ENCODE measurements at places on chromosomes 5 and 9. TPM values are rescaled to one million over a fixed set of nuclear protein-coding genes. Genes with fewer than 3 reads are reported as not detected.
A peak's percentile ranks its signal among the peaks of the same experiment; 100 is the strongest.

- no peak for DNase-seq
Observed at GRCh38 chr5:141877356-141878185, 639 bp downstream of the PCDH1 start.

DNA sequence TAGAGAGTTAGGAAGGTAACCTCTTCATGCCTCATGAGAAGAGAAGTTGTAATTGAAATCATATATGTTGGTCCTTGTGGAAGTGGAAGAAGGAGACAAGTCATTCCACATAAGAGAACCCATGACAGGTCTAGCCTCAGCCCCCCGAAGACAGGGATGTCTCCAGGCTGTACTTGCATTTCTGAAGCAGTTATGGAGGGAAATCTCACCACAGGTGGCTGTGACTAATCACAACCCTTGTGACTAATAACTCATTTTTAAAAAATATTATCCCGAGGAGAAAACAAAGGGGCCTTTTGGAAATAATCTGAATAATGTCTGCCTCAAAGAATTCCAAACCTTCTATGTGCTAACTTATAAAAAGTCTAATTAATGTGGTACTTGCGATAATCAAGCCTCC is 262.1 kb upstream of the RPS23 start:
- DNase-seq = peak; percentile 33

- DNase-seq = no peak
Observed at GRCh38 chr5:101174981-101175380, 271.9 kb upstream of the ST8SIA4 start.

GRCh38 chr5:145917288-145917687 is 19.1 kb upstream of the SH3RF2 start:
- DNase-seq = no peak

- peak; percentile 40 for DNase-seq
Observed at GRCh38 chr5:100950985-100951384, 47.9 kb upstream of the ST8SIA4 start.

GRCh38 chr9:70477146-70477745 is 62.8 kb upstream of the KLF9 start:
- DNase-seq = peak; percentile 87

DNA sequence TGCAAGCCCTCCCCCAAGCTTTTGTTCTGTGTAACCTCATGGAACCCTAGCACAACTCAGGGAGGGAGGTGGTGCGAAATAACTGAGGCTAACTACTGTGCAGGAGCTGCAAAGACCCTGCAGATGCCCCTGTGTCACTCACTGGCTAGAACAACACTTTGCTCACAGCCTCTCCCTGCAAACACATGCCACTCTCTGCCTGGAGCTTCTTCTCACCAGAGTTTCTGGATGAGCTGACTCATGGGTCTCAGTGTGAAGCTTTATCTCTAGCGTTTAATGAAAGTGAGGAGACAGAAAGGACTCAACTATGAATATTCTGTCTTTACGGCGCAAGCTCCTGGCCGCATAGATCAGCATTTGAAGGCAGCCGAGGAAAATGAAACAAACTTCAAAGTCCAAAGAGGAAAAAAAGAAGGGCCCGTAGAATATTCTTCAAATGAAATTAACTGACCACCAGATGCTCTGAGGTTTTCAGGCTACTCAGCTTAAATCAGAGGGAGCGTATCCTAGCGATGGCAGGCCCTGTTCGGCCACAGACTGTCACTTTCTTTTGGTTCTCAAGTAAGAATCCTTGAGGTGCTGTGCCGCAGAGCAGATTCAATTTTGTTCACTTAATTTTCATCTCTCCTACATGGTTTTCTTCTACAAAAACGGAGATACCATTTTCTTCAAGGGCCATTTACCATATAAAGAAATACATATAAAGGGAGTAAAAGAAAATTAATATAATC is 77.7 kb upstream of the TAS2R1 start:
- no peak for DNase-seq

GRCh38 chr9:118529210-118529609 is 825.0 kb downstream of the TLR4 start:
- DNase-seq = peak; percentile 77

DNA sequence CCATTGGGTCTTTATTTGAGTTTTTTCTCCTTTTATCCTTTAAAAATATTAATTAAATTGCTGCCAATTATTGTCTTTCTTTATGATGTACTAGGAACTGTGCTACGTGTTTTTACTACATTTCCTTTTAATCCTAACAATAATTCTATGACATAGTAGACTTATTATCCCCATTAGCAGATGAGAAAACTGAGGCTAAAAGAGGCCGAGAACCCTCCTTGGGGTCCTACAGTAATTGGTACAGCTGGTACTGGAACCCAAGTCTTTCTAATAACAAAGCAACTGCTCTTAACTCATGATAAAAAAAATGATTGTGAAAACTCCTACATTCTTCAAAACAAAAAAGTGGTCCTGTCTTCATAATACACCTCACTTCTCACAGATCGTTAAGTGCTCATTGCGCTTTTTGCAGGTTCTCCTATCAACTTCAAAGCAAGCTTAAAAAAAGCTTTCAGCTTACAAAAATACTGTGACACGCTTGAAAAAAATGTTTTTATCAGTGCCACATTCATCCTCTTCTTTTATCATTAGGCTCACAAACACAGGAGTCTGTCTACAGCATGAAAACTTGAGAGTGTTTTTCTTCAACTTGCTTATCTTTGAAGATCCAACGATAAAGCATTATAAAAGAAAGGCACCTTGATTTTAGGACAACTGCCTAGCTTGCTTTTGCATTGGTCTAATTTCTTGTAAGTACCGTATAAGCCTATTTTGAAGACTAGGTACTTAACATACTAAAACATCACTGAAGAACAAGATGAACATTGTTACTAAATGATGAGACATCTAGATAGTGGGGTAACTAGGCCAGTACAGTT is 32.4 kb downstream of the FYB1 start:
- no peak for DNase-seq

DNA sequence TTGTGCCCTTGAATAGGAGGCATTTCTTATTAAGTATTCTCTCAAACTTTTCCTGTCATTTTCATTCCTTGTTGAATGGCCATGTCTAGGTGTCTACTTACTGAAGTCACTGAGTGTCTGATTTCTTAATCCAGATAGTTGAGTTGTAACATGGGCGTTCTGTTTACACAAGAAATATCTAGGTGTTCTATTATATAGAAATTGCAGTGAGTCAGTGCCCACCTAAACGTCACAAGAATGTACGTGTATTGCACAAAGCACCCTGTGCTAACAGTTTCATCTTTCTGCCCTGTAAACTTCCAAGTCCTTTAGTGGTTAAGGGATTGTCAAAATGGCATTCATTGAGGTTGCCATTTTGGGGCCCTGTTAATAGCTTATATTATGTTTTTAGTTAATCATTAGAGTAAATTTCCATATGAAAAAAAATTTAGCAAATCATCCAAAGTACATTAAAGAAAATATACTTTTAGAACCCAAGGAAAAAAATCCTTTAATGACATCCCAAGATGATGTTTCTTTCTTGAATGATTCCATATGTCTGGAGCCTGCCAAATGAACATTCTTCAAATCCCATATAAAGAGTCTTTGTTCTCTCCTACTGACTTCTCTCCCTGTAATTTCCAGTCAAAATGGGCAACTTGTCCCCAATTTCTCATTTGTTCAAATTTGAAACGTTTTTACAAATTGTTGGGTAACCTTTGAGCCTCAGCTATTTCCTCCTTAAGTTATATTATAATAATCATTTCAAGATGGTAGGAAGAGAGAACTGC is 114.2 kb downstream of the GOLPH3 start:
- DNase-seq = peak; percentile 74

DNA sequence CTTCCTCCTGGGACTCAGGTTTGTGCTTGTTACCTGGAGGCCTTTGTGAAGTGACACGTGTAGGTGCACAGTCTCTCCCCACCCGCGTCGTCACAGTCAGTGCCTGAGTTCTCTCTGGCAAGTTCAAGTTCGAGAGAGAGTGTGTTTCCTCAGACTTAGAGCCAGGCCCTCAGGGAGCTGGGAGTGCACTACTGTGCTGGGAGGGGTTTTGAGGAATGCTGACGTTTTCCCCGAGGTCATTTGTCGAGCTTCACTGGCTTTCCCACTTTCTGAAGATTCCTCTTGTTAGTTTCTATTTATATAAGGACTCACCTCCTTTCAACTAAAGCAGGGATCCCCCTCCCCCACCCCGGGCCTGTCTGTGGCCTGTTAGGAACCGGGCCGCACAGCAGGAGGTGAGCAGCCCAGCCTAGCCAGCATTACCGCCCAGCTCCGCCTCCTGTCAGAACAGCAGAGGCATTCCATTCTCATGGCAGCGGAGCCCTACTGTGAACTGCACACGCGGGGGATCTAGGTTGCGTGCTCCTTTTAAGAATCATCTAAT is 209.2 kb downstream of the DIRAS2 start:
- DNase-seq = peak; percentile 43

- peak; percentile 98 for DNase-seq
Observed at GRCh38 chr9:12813960-12814876, 39.4 kb downstream of the LURAP1L start.

DNA sequence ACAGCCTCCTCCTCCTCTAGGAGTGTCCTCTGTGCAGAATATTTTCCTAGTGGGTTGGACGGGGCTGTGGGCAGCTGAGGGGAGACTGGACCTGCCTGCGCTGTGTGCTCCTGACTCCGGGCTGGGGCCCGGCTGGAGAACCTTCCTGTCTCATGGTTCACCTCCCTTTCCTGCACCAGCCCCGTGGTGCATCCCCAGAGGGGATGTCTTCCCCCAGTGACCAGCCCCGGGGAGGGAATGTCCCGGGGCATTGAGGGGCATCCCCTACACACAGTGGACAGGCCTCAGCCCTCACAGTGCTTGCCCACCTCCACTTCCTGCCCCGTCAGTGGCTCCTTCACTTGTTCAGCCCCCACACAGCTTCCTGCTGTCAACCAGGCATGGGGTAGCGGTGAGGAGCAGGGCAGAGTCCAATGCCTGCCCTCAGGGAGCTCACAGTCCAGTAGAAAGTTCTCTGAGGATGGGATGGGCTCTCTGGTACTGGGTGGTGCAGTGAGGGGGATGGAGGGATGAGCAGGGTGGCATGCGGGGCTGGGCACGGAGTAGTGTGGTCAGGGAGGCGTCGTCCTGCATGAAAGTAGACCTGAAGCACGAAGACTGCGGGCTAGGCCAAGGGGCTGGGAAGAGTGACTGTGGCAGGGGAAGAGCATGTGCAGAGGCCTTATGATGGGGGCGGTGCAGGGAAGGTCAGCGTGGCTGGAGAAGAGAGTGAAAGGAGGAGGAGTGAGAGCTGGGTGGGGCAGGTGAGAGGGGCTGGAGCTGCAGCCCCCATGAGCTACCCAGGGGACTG is 52.1 kb upstream of the PITX1 start:
- no peak for DNase-seq

GRCh38 chr5:104172976-104173375 is 610.4 kb upstream of the NUDT12 start:
- no peak for DNase-seq

- no peak for DNase-seq
Observed at GRCh38 chr9:126378761-126379160, 52.1 kb downstream of the MVB12B start.

DNA sequence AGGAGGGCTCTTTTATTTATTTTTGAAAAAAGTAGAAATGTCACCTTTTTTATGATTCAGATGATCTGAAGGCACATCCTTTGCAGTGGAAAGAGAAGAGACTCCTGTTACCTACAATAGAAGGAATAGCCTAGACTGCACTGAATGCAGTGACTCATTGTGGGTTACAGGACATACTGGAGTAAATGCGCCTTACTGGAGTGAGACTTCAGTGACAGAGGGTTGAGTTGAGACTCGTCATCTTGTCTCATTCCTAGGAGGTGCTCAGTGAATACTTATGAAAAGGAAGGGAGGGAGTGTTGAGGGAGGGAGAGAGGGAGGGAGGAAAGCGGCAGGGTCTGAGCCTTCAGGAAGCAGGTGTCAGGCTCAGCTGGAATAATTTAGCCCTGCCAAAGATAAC is 25.2 kb downstream of the ANKRA2 start:
- DNase-seq = peak; percentile 94

- DNase-seq = no peak
Observed at GRCh38 chr9:88406051-88406450, 17.8 kb downstream of the SPIN1 start.

DNA sequence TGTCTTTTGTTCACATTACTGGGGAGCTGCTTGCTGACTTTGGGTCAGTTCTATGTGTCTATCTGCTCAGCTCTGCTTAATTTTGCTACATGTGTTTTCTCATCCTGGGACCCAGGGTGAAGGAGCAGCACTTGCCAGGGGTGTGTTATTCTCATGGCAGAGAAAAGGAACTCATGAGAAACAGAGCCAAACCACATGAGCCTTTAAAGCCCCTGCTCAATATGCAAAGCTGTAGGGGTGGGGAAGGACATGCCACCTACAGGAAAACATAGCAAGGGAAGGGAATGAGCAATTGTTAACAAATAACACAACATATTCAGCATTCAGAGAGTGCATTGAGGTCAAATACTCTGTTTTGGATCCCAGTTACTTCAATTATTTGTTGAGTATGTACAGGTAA is 290.9 kb downstream of the CDK5RAP2 start:
- no peak for DNase-seq

- no peak for DNase-seq
Observed at GRCh38 chr5:132267166-132267739, 9.8 kb downstream of the PDLIM4 start.

GRCh38 chr5:13785781-13786415 is 158.6 kb downstream of the DNAH5 start:
- DNase-seq = no peak

DNA sequence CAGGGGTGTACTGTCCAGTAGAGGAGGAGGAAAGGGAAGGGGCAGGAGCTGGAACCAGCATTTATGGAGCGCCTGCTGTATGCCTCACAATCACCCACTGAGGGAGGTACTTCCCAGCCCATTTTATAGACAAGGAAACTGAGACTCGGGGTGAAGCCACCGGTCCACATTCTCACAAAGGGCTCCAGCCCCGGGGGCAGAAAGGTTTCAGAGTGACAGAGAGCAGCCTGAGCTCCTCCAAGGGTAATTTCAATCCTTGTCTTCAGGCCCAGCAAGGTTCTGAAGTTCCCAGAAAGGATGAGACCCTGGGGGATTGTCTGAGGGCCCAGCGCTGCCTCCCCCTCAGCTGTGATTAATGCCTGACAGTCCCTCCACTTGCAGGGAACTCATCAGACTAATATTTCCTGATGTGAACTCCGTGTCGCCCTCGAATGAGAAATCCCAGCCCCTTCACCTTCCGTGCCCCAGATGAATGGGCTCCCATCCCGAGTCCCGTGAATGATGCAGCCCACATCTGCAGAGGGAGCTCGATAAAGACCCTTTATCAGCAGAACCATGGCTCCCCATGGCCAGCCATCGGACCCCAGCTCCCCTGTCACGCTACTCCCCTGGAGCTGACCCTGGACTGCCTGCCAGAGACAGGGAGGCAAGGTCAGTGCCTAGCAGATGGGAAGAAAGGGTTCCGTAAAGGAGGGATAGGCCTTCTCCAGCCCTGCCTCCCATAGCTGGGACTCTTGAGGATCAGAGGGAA is 32.1 kb upstream of the MVB12B start:
- DNase-seq = no peak

GRCh38 chr5:67346611-67347010 is 150.0 kb upstream of the CD180 start:
- DNase-seq = no peak

GARIN3 gene
- not detected for total RNA-seq

AGXT2 gene
- not detected for total RNA-seq

GPX8 gene
- 48.7 TPM for total RNA-seq

CCL27 gene
- not detected for total RNA-seq

CCDC69 gene
- 18.4 TPM for total RNA-seq

TTC23L gene
- total RNA-seq = not detected

FOXD4L4 gene
- total RNA-seq = 0.14 TPM

All from HT1080 (cell line).